ENCODE measurements at places on chromosomes 7 and 10.

GRCh38 chr7:125059861-125060456 lies 130.3 kb upstream of the POT1 start:
- DNase-seq, result no peak

DNA sequence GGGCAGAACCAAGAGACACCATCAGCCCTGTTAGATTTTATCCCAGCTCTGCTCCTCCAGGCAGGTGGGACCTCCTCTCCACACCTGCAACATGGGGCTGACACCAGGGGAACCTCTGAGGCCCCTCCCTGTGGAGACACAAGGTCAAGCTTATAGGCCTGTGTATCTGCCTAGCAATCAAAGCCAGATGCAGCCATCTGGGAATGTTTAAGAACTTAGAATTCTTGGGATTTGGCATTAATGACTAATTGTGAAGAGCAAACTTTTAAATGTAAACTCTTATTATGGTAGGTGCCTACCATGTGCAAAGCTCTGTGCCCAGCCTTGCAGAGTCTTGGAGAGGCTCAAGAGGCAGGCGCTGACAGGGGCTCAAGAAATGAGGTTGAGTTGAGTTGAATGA lies 52.1 kb downstream of the TBATA start:
- no peak for DNase-seq

DNA sequence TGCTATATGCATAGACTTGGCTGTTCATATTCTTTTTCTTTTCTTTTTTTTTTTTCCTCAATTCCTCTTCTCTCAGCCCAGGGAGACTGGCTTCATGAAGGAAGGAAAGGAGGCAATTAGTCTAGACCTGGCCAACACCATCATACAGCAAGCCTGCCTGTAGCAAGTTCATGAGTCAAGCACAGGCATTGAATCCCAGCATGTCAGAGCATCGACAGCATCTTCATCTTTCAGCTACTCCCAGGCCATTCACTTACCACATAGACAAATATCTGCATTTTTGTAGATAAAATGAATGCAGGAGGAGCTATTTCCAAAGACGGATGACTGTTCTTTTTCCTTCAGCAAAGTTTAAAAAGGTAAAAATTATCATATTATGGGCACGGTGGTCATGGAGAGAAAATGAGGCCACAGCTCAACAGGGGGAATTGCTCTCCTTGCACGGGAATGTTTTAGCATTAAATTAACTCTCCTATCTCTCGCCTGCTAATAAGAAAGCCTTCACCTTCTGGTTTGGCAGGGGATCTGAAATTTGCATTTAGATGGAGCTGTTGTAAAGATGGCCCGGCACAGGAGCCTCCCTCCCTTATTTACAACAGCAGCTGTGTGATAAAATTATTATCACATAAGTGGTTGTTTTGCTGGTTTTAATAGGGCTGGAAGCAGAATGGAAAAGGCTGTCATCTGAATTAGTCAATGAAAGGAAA lies 626.5 kb upstream of the AUTS2 start:
- DNase-seq, result no peak

DNA sequence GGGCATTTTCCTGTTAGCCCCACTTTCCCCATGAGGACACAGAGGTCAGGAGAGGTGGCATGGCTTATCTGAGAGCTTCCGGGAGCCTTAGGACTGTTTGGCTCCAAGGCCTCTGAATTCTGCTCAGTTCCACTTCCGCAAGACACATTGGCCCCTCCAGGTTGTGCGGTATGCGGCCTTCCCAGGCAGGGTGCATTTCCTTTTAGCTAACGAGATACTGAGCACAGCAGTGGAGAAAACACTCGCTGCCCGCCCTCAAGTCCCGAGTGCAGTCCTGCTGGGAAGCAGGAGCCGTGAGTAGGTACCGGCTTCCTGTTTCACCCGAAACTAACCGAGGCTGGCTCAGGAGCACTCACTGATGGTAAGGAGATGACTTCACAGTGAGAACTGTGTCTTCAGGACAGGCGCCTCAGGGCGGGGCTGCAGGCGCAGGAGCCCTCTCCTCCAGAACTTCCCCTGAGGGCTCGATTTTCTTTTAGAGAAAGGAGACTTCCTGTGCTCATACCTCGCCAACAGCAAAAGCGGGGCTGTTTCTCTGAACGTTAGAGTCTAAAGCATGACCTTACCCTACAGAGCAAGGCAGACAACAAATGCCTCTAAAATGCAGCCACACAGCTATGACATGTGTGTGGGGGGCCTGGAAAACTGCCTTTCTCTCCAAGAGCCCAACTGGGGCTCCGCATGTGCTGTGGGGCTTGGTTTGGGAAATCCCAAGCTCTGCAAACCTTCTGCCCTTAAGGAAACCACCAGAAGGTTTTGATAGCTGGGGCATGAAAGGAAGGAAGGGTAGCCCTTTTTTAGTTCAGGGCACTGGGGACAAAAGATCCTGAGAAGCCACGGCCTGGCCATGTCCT lies 25.9 kb downstream of the RGS10 start:
- DNase-seq, result peak; percentile 81

- DNase-seq, result no peak
These were observed 64.5 kb upstream of the PODXL start for GRCh38 chr7:131620673-131621609.

- DNase-seq, result no peak
These were observed 153.3 kb downstream of the LRRTM3 start for GRCh38 chr10:67079126-67079525.

DNA sequence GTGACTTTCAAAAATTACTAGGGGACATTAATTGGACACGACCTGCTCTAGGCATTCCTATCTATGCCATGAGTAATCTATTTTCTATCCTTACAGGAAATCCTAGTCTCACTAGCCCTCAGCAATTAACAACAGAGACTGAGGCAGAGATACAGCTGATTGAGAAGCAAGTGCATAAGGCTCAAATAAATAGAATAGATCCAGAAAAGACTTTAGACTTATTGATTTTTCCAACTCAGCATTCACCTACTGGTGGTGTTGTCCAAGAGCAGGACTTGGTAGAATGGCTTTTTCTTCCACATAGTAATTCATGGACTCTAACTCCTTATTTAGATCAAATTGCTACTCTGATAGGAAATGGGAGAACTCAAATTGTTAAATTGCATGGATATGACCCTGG lies 148.0 kb downstream of the ZNF33B start:
- DNase-seq, result no peak

DNA sequence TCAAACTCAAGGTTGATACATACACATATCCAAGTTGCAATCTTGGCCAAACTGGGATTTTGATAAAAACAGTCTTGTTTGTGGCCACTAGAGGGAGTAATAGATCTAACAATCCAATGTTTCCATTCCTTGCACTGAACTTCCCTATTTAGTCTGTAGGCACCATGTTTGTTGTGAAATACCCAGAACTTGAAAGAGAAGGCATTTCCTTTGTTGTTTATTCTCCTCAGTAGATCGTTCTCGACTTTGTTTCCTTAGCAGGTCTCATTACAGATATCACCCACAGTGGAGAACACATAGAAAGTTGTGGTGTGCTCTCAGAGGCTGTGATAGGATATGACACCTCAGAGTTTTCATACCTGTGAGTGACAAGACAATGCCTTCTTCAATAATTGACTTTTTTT lies 70.3 kb upstream of the MXI1 start:
- peak; percentile 48 for DNase-seq

DNA sequence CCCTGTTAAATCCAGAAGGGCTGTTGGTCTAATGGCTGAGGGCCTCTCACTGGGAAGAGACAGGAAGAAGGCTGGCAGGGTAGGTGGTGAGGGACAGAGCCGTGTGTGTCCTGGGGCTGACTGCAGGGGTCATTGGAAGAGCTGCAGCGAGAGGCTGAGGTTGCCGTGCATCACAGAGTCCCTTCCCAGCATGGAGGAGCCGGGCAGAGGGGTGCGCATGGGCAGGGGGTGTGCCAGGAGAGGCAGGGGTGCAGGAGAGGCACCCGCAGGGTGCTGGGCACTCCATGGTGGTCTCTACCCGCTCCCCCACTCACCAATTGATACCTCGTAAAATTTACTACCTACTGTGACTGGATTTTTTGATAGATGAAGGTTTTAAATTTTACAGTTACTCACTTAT lies 124.3 kb downstream of the ACTR3B start:
- DNase-seq, result no peak

GRCh38 chr7:88665892-88666514 lies 93.5 kb upstream of the ZNF804B start:
- no peak for DNase-seq

GRCh38 chr7:110867771-110868170 lies 223.2 kb upstream of the LRRN3 start:
- peak; percentile 13 for DNase-seq

GRCh38 chr10:103783681-103784080 lies 71.7 kb downstream of the SH3PXD2A start:
- DNase-seq, result no peak

GRCh38 chr7:37018954-37019353 lies 294.7 kb upstream of the AOAH start:
- no peak for DNase-seq

DNA sequence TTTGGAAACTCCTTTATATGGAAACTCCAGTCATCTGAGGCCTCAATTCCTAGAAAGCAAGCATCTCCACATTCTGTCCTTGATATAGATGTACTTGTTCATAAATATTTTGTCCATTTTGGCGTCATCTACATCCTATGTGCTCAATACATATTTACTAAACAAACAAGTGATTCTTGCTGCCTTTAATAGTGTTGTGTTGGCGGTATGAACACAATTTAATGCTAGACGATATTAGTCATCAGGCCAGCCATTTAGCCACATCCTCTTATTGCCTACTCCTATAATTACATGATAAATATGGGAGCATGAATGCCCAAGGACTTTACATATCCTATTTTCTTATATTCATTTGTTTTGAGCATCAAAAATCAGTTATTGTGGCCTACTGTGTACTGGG lies 18.5 kb upstream of the IFRD1 start:
- no peak for DNase-seq

- DNase-seq, result peak; percentile 76
These were observed 96.1 kb upstream of the MKLN1 start for GRCh38 chr7:131231381-131232220.

- peak; percentile 67 for DNase-seq
These were observed 136.6 kb downstream of the PTPN20 start for GRCh38 chr10:47047577-47048525.

DNA sequence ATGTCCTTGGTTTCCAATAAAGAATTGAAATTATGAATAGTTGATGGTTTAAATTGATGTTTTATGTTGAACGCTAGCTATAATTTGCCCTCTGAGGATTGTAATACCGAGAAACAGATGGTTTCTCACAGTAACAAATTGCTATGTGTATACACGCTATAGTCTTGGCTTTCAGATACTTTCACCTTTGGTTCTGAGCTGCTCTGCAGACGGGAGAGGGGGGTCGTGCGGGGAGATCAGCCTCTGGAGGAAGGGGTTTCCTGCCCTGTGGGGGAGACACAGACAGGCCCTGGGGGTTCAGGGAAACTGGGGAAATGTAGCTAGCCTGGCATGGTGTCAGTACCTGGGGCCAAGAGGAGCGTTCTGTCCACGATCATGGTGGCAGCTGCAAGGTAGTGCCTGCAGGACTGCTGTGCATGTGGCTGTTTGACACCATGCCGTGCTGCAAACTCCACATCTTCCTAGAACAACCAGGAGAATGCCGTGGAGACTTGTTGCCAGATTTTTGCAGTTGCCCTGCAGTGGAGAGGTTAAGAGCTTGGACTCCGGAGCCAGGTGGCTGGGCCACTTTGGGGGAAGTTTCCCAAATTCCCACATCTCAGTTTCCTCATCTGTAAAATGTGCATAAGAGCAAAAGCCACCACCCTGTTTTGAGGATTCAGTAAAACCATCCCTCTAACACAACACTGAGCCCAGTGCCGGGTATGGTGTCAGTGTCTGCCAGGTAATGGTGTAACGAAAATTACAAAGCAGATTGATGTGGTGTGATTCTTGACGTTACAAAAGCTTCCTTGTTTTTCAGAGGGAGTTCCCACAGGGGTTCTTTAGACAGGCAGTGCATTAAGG lies 167.9 kb downstream of the CUX1 start:
- no peak for DNase-seq

DNA sequence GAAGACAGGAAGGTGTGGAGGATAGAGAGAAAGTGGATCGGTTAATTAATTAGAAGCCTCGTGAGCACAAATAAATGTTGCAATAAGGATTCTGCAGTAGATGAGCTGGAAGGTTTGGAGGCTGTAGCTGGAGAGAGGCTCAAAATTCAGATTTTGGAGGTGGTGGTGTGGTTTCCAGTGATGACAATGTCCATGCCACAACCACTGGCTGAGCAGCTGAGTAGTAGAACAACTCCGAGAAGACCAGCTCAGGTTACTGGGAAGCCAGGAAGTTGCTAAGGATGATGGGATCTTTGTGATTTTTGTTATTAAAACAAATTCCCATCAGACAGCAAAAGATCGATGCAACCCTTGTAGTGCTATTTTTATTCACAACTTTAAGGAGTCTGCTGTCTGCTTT lies 7.7 kb downstream of the SLC26A4 start:
- DNase-seq, result no peak

DNA sequence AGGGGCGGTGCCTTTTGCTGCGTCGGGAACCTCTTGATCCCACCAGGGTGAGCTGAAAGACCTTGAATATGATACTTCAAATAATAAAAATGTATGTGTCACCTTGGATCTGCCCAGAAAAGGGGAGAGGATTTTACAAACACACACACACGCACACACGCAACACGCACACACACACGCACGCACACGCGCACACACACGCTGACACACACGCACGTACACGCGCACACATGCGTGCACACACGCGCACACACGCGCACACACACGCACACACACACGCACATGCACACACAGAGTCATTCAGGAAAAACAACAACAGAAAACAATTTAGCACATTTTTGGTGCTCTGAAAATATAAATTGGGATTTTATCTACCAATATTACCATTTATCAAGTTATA lies 379.5 kb downstream of the PAXIP1 start:
- no peak for DNase-seq

DNA sequence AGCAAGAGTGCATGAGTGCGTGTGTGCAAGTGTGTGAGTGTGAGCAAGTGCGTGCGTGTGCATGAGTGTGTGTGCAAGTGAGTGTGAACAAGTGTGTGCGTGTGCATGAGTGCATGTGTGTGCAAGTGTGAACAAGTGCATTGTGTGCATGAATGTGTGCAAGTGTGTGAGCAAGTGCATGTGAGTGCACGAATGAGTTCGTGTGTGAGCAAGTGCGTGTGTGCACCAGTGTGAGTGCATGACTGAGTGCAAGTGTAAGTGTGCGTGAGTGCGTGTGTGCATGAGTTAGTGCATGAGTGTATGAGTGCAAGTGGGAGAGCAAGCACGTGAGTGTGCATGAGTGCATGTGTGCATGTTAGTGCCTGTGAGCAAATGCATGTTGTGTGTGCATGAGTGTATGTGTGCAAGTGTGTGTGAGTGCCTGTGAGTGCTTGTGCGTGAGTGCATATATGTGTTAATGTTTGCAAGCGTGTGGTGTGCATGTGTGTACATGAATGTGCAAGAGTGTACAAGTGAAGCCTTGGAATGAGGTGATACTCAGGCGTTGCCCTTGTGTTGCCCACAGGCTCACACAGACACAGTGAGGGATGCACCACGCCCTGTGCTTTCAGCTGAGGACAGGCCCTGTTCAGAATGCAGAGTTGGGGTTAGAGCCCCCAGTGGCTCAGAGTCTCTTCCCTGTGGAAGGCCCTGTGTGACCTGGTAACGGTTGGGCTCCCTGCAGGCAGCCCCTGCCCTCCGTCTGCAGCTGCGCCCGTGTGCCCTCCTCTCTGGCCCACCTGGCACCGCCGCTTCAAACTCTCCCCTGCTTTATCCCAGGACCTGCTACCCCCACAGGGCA lies 97.1 kb downstream of the NKX6-2 start:
- no peak for DNase-seq

- DNase-seq, result no peak
These were observed 2.6 kb upstream of the KCNMA1 start for GRCh38 chr10:77640167-77640566.

- no peak for DNase-seq
These were observed 201.9 kb upstream of the FRMD4A start for GRCh38 chr10:14532473-14533251.

Data from naive thymus-derived CD4-positive, alpha-beta T cell (primary cell).